Testis (tissue), 5 donors: ENCODE measurements at places on chromosomes 12 and 14. TPM values are rescaled to one million over a fixed set of nuclear protein-coding genes. Genes with fewer than 3 reads are reported as not detected.

FSCB gene
- polyA plus RNA-seq: 42.9 TPM

MDGA2 gene
- 11.6 TPM for polyA plus RNA-seq

TEX22 gene
- polyA plus RNA-seq: 21.5 TPM

DIP2B gene
- polyA plus RNA-seq: 19.1 TPM

VASH1 gene
- 32.0 TPM for polyA plus RNA-seq

CMTM5 gene
- polyA plus RNA-seq: 0.84 TPM

SLC5A8 gene
- 0.40 TPM for polyA plus RNA-seq

TAMALIN gene
- 7.7 TPM for polyA plus RNA-seq

TCL1B gene
- polyA plus RNA-seq: 5.1 TPM

TAS2R7 gene
- polyA plus RNA-seq: not detected

FBLN5 gene
- 118 TPM for polyA plus RNA-seq

CCDC175 gene
- 1.3 TPM for polyA plus RNA-seq

ACTR6 gene
- 38.1 TPM for polyA plus RNA-seq

NGB gene
- 0.76 TPM for polyA plus RNA-seq

ATN1 gene
- 40.5 TPM for polyA plus RNA-seq

KRT75 gene
- not detected for polyA plus RNA-seq

KCNH5 gene
- polyA plus RNA-seq: 0.53 TPM

EID3 gene
- 139 TPM for polyA plus RNA-seq

TMBIM4 gene
- 462 TPM for polyA plus RNA-seq

NUDT14 gene
- 28.1 TPM for polyA plus RNA-seq

NELL2 gene
- polyA plus RNA-seq: 4.2 TPM

TRIM9 gene
- polyA plus RNA-seq: 2.1 TPM

RNF212B gene
- polyA plus RNA-seq: 18.3 TPM

DEGS2 gene
- polyA plus RNA-seq: 3.9 TPM

TEX52 gene
- polyA plus RNA-seq: 11.4 TPM

TAS2R42 gene
- not detected for polyA plus RNA-seq

PLD4 gene
- 1.2 TPM for polyA plus RNA-seq

INSM2 gene
- polyA plus RNA-seq: 0.55 TPM

PRPH gene
- 112 TPM for polyA plus RNA-seq

ARHGEF40 gene
- polyA plus RNA-seq: 22.0 TPM

LTBP2 gene
- 23.3 TPM for polyA plus RNA-seq

RASSF9 gene
- polyA plus RNA-seq: 0.99 TPM

KRT78 gene
- polyA plus RNA-seq: 0.99 TPM

HOXC9 gene
- polyA plus RNA-seq: 2.4 TPM

NYNRIN gene
- 22.0 TPM for polyA plus RNA-seq

MAX gene
- polyA plus RNA-seq: 56.7 TPM

B3GNT4 gene
- 2.1 TPM for polyA plus RNA-seq

KRT86 gene
- 4.0 TPM for polyA plus RNA-seq

CAND1 gene
- polyA plus RNA-seq: 88.4 TPM

VDR gene
- 3.7 TPM for polyA plus RNA-seq

SRGAP1 gene
- 9.4 TPM for polyA plus RNA-seq

MANSC1 gene
- 30.3 TPM for polyA plus RNA-seq

ESPL1 gene
- polyA plus RNA-seq: 30.5 TPM

TPH2 gene
- polyA plus RNA-seq: 0.47 TPM

FAM186B gene
- polyA plus RNA-seq: 178 TPM

HSPB8 gene
- polyA plus RNA-seq: 36.2 TPM

CYP27B1 gene
- 2.2 TPM for polyA plus RNA-seq

KCNJ8 gene
- 3.3 TPM for polyA plus RNA-seq

OVCH1 gene
- 1.2 TPM for polyA plus RNA-seq

ADAMTS20 gene
- 0.26 TPM for polyA plus RNA-seq

MANSC4 gene
- polyA plus RNA-seq: 1.1 TPM

AACS gene
- polyA plus RNA-seq: 44.8 TPM

CLEC7A gene
- polyA plus RNA-seq: 4.8 TPM

MYO1H gene
- 2.9 TPM for polyA plus RNA-seq
